ENCODE measurements at places on chromosomes 2 and 18.
A peak's percentile ranks its signal among the peaks of the same experiment; 100 is the strongest.

DNA sequence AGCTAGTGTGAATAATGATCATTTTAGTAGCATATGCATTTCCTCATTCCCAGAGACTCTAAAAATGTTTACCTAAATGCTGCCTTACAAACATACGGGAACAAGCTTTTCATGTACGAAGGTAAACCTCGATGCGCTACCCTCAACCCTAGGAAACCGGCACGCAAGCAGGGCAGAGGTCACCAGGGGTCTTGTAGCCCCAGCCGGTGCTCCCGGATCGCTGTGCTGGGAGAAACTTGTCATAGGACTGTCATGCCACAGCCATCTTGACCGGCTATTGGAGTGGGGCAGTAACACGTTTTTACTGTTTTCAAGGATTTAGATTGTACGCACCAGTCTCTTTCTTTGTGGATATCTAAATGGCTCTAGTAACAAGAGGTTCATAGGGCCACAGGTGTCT lies 34.8 kb upstream of the NFATC1 start:
- DNase-seq = no peak

GRCh38 chr2:134952608-134953007 lies 34.0 kb downstream of the CCNT2 start:
- DNase-seq = no peak

GRCh38 chr2:236719192-236719635 lies 149.6 kb downstream of the ACKR3 start:
- DNase-seq = no peak

- DNase-seq = no peak
Observed at GRCh38 chr2:61244694-61245093, 82.7 kb downstream of the C2orf74 start.

DNA sequence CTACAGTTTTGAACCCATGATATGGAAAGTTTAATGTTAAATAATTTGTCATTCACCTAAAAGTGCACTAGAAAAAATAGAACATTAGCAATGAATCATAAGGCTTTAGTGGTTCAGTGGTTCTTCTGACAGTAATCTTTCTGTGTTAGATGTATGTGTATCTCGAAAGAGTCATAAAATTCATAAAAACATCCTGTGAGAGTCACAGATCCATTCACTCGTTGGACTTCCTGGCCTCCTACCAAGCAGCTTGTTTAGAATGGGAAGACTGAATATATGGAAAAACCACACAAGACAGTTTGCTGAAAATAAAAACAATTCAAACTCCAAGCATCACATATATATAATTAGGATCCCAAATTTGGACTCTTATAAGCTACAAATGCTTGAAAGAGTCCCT lies 34.8 kb downstream of the ADNP2 start:
- DNase-seq = no peak

DNA sequence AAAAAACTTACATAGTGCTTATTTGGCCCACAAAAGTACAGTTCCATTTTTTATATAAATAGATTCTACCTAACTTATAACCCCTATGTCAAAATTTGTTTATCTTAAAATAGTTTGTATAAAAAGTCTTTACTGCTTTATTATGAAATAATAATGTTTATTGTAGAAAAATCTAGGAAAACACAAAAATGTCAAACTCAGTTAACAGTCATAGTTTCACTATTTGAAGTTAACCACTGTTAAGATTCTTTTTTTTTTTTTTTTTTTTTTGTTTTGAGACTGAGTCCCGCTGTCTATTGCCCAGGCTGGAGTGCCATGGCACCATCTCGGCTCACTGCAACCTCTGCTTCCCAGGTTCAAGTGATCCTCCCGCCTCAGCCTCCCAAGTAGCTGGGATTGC lies 26.5 kb upstream of the ABI2 start:
- DNase-seq = no peak

- DNase-seq = no peak
Observed at GRCh38 chr2:237859082-237859433, 365 bp upstream of the RAMP1 start.

DNA sequence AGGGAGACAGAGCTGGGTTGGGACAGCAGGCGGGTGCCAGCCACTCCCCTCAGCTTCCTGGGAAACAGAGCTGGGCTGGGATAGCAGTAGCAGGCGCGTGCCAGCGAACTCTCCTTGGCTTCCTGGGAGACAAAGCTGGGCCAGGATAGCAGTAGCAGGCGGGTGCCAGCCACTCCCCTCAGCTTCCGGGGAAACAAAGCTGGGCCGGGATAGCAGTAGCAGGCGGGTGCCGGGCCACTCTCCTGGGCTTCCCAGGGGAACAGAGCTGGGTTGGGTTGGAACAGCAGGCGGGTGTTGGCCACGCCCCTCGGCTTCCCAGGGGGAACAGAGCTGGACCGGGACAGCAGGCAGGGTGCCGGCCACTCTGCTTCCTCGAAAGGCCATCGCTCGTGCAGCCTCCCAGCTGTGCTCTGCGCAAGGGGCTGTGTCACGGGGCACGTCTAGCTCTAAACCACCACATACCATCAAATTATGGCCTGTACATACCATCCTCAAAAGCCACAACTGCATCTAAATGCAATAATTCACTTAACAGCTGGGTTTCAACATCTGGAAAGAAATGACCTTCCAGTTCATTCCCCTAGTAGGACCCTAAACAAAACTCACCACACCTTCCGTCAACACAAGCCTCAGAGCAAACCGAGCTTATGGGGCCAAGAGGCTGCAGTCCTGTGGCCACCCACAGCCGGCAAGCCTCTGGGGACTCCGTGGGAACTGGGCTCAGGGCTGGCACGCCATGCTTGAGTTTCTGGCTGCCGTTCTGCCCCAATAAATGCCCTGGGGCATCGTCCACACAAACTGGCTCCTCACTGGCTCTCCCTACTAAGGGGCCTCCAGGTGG lies 228.3 kb downstream of the TWIST2 start:
- DNase-seq = no peak

- DNase-seq = no peak
Observed at GRCh38 chr2:105775809-105776559, 31.3 kb downstream of the NCK2 start.

DNA sequence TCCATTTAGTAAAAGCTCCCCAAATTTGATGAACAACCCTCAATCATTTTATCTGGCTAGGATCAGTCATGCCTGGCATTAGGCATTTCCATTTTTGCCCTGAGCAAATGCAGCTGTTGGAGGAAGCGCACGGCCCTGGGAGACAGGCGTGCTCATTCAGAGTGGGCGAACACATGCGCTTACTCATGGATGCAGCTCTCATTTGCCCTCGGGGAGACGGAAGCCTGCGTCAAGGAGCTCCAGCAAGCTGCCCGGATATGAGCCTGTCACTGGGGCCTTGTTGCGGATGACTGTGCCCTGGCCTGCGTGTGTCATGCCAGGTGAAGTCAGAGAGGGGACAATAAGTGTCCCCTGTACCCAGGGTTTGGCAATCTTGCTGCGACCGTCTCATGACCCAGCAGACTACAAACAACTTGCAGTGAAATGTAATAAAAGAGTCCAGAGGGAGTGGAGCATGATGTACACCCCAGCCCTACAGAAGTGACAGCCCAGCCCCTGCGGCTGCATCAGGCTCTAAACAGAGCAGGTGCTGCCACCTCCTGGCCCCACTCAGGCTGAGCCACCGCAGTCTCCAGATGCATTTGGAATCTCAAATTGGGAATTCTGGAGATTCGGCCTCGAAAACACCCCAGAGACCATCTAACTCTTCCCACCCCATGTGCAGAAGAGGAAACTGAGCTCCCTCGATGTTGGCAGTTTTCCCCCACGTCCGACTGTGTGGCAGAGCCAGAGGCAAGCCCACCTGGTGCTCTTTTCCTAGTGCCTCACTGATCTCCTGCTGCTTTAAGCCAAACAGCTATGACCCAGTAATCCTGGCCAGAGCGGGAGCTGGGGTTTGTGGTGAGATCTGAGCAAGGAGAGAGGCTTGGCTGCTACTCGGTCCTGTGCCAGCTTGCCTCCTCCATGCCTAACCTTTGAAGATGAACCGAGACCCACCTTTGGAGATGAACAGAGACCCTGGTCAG lies 105.0 kb upstream of the ALK start:
- peak; percentile 87 for DNase-seq

DNA sequence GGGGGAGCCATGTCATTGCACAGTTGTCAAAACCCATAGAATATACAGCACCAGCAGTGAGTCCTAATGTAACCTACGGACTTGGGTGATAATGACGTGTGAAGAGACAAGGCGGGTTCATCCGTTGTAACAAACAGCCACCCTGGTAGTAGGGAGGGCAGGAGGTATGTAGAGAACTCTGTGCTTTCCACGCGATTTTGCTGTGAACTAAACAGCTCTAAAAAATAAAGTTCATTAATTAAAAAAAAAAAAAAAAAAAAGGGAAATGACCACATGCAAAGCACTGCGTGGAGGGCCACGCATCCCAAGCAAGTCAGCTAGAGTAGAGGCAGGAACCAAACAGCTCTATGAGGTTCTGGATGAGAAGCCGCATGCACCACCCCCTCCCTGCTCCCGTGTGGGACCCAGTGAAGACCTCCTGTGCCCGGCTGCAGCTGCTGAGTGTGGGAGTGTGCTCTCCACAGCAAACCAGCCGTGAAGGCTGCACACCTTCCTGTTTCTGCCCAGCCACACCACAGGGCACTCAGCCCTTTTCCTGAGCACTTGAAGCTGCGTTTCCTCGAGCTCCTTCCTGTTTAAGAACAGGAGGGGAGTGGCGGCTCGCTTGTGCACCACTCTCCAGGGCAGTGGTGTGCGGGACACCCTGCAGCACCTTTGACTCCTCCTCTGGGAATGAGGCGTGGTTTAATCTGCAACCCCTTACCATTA lies 65.6 kb downstream of the ODC1 start:
- DNase-seq = no peak

DNA sequence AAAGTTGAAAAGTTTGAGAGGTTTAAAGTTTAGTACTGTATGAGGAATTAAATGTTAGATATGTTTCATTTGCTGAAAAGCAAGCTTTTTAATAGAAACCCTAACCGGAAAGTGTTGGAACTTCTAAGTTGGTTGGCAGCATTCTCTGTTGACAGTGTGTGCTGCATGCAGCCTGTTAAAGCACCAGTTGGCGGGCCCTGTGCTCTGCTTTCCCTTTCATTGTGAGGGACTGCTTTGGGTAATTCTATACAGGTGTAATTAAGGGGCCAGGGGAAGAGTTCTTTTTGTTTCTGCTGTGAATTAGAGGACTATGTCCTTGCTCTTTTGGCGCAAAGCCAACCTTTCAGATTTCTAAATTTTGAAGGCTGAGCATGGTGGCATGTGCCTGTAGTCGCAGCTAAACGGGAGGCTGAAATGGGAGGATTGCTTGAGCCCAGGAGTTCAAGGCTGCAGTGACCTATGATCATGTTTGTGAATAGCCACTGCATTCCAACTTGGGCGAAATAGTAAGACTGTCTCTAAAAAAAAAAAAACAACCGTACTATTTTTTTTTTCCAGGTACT lies 20.1 kb downstream of the PLEKHB2 start:
- DNase-seq = no peak

- no peak for DNase-seq
Observed at GRCh38 chr2:151247432-151247831, 14.2 kb downstream of the RBM43 start.

DNA sequence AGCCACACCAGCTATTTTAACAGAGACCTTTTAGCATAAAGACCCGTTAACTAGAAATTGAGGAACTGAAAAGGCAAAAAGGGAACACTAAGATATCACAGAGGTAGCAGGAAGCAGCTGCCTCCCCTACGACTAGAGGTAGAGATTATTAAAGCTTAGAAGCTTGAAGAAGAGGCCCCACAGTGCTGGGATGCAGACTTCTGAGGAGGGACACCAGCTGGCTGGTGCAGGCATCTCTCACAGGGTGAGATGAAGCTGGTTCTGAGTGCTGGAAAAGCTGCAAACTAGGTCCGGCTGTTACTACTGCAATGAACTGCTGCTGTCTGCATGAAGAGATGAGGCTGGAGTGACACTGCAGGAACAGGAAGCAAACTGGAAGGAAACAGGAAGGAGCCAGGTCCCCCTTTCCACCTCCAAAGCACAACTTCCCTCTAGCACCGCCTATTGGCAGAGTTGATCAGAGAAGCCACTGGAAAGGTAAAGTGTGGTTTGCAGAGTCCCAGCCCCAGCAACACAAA lies 61.2 kb upstream of the MRPS9 start:
- peak; percentile 32 for DNase-seq

- no peak for DNase-seq
Observed at GRCh38 chr2:160507046-160507407, 13.4 kb upstream of the RBMS1 start.

DNA sequence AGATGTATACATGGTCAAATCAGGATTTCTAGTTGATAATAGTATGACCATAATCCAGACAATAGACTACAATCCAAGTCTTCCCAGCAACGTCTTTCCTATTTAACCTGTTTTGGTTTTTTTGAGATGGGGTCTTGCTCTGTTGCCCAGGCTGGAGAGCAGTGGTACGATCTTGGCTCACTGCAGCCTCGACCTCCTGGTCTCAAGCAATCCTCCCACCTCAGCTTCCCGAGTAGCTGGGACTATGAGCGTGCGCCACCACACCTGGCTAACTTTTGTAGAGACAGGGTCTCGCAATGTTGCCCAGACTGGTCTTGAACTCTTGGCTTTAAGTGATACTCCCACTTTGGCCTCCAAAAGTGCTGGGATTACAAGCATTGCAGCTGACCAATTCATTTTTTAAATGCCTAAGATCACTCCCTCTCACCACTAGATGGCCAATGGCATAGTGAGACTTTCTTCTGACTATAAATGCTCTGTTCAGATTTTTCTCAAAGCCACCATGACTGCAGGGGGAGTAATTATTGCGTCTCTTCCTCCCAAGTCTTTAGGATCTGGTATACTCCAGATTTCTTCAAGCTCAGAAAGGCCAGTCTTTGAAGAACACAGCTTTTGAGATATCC lies 47.6 kb downstream of the HNRNPLL start:
- DNase-seq = no peak

Data from urothelium cell line (cell line).